ENCODE measurements at places on chromosomes 5 and 9. TPM values are rescaled to one million over a fixed set of nuclear protein-coding genes. Genes with fewer than 3 reads are reported as not detected.

Gene CDKN2A
- 3.6 TPM for total RNA-seq

Gene ANXA1
- 167 TPM for total RNA-seq

Gene FIBCD1
- 2.3 TPM for total RNA-seq

Gene CDC25C
- 2.0 TPM for total RNA-seq

Gene GABRG2
- total RNA-seq = not detected

Gene COL15A1
- 11.8 TPM for total RNA-seq

Gene HMGCS1
- 64.3 TPM for total RNA-seq

Gene OR1Q1
- total RNA-seq = not detected

Gene PFN3
- not detected for total RNA-seq

Gene FOXI1
- not detected for total RNA-seq

Gene PLK2
- 343 TPM for total RNA-seq

Gene PCDHGA11
- total RNA-seq = 7.4 TPM

Gene NUTM2G
- total RNA-seq = not detected

Gene IFNA21
- not detected for total RNA-seq

Gene ASS1
- total RNA-seq = 50.8 TPM

Gene SLC6A18
- total RNA-seq = not detected

Gene ORM2
- total RNA-seq = not detected

Gene LSM11
- 3.9 TPM for total RNA-seq

Gene PDCD1LG2
- total RNA-seq = 1.8 TPM

Gene GRM6
- not detected for total RNA-seq

Gene KCNN2
- 0.88 TPM for total RNA-seq

Gene FYB1
- total RNA-seq = not detected
